ENCODE measurements at places on chromosomes 2 and 18. TPM values are rescaled to one million over a fixed set of nuclear protein-coding genes. Genes with fewer than 3 reads are reported as not detected.

- no peak for DNase-seq
- peaks cover 16% of the 10 kb centered on the region for H3K4me1 ChIP-seq
- H3K4me3 ChIP-seq, result no peak overlapping the region
- no peaks in the 10 kb centered on the region for H3K36me3 ChIP-seq
- no peak overlapping the region for H3K27ac ChIP-seq
- H3K27me3 ChIP-seq, result no peaks in the 10 kb centered on the region
Observed at GRCh38 chr2:40168032-40168431, 283.9 kb downstream of the SLC8A1 start.

- H3K36me3 ChIP-seq, result no peaks in the 10 kb centered on the region
- no peaks in the 10 kb centered on the region for H3K4me1 ChIP-seq
- no peak overlapping the region for H3K4me3 ChIP-seq
- H3K27me3 ChIP-seq, result no peaks in the 10 kb centered on the region
- no peak overlapping the region for H3K27ac ChIP-seq
Observed at GRCh38 chr2:136173126-136173525, 55.2 kb upstream of the CXCR4 start.

DNA sequence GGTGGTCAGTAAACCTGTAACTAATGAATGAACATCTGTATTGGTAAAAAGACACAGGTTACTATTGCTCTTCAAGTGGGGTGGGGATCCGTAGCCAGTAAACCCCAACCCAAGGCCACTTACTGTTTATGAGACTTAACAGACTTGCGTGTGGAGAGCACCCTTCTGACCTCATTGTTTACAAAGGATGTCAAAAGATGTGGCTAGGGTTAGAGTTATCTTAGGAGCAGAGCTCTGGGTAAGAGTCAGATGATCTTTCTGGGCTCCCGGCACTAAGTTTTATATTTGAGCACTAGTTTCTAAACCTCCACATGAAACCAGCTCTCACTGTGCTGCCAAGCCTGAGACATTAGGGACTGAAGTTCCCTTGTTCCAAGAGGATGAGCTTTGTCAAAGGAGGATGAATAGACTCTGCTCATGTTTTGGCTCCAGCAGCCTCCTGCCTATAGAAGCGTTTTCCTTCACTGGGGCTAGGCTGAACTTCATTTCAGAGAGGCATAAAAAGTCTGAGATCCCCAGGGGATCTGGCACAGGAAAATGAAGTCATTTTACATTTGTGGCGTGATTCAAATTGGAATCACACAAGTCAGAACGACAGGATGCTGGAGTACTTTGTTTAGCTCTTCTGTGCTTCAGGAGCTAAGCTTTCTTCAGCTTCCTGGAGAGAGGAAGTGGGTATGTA lies 403.1 kb upstream of the TRIB2 start:
- peak; percentile 19 for DNase-seq
- H3K36me3 ChIP-seq, result no peaks in the 10 kb centered on the region

DNA sequence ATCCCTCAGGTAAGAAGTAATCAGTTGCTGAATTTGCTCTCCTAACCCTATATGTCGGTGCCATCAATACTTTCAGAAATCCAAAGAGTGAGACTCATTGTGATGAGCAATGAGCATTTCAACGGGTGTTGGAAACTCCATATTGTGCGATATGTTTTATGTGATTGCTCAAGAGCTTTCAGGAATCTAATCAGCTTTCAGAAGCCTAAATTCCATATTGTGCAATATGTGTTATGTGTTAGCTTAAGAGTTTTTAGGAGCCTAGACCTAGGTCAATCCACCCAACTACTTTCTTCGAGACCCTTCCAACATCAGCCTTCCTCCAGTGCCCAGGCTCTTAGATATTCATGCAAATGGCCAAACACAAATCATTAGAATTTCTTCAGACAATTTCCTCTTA lies 277.3 kb downstream of the DSC3 start:
- H3K36me3 ChIP-seq, result no peaks in the 10 kb centered on the region
- H3K4me1 ChIP-seq, result no peaks in the 10 kb centered on the region
- no peak overlapping the region for H3K4me3 ChIP-seq

The GTF2A1L gene
- 0.13 TPM for total RNA-seq

Data from GM23248 (cell line).